LHCN-M2 (cell line): ENCODE measurements at places on chromosomes 4 and X. TPM values are rescaled to one million over a fixed set of nuclear protein-coding genes. Genes with fewer than 3 reads are reported as not detected.
A peak's percentile ranks its signal among the peaks of the same experiment; 100 is the strongest.

DNA sequence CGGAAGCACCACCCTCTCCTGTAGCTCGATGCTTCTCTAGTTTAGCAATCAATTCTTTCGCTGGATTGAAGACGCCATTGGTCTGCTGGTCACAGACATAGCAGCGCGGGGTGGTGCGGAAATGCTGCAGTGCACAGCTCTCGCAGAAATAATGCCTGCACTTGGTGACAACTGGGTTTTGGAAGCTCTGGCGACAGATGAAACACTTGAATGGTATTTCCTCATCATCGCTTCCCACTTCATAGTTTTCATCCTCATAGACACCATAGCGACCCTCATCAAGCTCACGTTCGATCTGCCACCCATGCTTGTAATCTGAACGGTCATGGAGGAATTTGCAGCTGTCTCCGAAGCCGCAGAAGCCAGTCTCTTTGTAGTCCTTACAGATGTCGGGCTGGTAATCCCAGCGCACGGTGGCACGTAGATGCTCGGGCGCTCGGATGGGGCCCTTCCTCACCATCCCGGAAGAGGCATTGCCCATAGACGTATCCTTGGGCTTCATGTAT lies 854 bp downstream of the RNF113A start:
- DNase-seq = peak; percentile 44

- DNase-seq = no peak
These were observed 23.5 kb upstream of the PDE6B start for GRCh38 chr4:601612-602558.

DNA sequence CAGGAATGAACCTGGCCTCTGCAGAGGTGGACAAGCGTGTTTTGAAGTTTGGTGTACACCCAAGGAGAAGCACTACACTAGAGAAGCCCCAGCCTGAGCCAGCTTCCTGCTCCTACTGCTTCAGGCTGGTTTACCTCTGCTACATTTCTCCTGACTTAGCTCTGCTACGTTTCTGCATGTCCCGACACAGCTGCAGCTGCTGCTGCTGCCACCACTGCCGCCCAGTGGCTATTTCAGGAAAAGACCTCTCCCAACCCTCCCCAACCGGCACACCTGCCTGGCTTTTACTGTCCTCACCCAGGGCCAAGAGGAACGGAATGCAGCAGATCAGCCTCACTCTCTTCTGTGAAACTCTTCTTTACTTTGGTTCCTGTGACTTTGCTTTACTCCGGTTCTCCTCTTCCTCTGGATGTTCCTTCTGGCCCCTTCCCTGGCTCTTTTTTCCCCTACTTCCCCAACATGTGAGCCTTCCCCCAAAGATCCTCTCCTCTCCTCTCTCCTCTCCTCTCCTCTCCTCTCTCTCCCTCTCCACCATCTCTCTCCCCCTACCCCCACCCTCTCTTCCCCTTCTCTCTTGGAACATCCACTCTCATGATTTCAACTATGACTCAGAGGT lies 3.1 kb upstream of the P2RY4 start:
- DNase-seq = peak; percentile 5

GRCh38 chr4:185839770-185840169 lies 27.8 kb upstream of the SORBS2 start:
- no peak for DNase-seq

DNA sequence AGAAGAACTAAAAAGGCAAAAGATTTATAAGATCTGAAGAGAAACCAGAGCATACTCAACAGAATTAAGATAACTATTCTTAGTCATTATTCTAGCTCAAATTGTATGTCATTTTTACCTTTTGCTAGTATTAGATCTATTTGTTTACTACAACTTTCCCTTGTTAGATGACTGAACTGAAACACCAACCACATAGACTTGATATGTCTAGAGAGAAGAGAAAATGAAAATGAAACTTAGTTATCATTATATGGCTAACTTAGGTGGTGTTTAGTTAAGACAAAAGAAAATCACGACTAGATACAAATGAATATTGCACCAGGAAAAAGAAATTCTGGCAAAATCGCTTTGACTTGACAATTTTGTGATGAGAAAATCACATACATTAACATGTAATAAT lies 690.8 kb downstream of the PCDH18 start:
- DNase-seq = no peak

DNA sequence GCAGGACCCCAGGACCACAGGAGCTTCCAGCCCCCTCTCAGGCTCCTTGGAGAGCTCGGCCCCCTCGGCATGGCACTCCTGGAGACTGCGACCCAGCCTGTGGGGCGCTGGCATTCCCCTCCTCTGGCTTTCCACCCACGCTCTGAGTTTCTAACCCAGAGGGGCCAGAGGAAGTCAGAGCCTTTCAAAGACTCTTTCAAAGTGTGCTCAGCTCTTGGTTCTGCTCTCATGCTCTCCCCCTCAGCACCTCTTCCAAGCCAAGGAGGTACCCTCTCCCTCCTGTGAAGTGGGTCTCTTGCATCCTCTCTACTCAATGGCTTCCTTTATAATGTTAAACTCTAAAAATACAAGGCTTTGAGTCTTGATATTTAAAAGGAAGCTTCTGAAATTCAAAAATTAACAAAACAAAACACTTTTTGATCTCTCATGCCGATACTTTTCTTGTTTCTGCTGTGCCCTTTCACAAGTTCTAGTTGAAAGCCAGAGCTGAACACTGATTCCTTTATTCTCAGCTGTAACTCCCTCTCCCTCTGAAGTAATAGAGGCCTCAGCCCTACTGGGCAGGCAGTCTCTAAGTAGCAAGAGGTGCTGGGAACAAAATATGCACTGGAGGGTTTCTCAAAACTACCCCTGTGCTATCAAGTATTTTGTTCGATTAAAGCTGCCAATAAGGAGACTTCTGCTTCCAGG lies 82.8 kb downstream of the NAT8L start:
- DNase-seq = no peak

DNA sequence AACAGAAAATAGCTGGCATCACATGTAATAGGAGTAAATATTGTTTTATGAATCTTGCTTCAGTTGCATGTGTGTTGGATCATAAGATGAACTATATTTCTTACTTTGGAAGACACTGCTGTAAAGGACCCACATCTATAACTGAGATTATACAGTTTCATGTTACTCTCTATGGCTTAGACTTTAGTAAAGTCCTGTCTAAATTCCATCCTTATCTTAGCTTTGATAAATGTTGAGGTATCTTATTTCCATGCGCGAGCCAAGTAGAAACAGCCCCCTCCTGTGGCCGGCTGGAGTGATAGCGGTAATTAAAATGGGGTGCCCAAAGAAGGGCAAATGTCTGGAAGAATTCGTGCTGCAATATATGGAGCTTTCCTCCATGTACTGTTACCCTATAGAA lies 43.0 kb downstream of the CCDC158 start:
- DNase-seq = peak; percentile 31

DCAF12L1 gene
- total RNA-seq = not detected in 2 replicates

FAM156B gene
- 36.2 and 40.1 TPM in 2 replicates for total RNA-seq

S100G gene
- not detected in 2 replicates for total RNA-seq

SRPX gene
- total RNA-seq = 182 and 185 TPM in 2 replicates
